CD8-positive, alpha-beta T cell (primary cell): ENCODE measurements at places on chromosomes 7 and 10.

DNA sequence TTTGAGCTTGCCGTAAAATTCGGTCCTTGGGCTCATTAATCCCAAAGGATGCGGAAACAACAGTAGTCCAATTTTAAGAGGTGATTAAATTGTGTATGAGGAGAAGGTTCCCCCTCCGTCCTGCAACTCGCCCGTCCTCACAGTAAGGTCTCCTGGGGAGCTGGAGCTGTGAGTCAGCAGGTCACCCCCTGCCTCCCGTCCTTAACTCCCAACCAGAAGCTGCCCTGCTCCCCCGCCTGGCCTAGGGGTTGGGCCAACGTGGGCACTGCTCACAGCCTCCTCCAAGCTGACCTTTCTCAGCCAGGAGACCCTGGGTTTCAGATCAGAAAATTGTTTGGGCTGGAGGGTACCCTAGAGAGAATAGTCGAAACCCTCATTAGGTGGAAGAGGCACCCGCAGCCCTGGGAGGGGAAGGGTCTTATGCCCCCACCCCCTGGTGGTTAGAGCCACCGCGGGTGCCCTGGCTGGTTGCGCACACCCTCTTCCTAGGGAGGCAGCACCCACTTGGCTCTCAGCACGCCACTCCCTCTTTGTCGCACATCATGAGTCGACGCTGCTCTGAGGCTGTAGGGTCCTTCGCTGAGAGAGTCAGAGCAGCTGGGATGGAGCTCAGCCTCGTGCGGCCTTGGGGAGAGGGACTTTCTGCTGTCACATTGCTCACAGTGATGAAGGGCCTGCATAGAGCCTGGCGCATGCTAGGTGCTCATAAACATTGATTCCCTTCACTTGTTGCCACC, 131.2 kb downstream of the TACC2 start:
- no peak for DNase-seq

DNA sequence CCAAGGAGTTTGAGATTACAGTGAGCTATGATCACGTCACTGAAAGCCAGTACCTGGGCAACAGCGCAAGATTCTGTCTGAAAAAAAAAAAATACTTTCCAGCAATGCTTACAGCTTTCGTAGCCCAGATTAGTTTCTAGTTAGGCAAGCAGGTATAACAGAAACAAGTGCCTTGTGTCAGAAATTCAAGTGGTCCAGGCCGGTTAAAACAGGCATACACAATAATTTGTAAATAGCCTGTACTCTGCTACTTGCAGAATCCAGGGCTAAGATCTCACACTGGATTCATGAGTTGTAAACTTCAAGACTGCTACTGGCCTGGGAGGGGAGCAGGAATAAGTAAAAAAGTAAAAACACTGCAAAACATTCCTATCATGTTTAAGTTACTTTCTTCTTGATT, 512.9 kb downstream of the IPMK start:
- no peak for DNase-seq

- DNase-seq, result no peak
Measured at GRCh38 chr7:3861386-3861785, 560.3 kb downstream of the SDK1 start.

DNA sequence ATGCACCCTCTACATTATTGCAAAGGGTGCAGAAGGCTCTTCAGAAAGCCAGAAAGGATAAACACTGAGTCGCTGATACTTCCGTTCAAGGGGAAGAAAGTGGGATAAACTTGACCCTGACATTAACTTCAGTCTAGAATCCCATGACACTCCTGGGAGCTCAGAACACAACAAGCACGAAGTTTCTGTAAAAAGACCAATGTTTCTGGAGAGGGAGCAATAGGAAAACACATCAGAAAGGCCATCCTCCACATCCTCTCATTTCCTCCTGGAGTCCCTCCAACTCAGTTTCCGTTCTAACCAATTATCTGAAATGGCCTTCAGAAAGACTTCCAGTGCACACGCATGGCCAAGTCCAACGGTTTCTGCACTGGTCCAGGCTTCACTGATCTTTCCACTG, 113.5 kb downstream of the SORBS1 start:
- DNase-seq, result no peak

- no peak for DNase-seq
Measured at GRCh38 chr7:82701949-82702348, 258.4 kb upstream of the CACNA2D1 start.

DNA sequence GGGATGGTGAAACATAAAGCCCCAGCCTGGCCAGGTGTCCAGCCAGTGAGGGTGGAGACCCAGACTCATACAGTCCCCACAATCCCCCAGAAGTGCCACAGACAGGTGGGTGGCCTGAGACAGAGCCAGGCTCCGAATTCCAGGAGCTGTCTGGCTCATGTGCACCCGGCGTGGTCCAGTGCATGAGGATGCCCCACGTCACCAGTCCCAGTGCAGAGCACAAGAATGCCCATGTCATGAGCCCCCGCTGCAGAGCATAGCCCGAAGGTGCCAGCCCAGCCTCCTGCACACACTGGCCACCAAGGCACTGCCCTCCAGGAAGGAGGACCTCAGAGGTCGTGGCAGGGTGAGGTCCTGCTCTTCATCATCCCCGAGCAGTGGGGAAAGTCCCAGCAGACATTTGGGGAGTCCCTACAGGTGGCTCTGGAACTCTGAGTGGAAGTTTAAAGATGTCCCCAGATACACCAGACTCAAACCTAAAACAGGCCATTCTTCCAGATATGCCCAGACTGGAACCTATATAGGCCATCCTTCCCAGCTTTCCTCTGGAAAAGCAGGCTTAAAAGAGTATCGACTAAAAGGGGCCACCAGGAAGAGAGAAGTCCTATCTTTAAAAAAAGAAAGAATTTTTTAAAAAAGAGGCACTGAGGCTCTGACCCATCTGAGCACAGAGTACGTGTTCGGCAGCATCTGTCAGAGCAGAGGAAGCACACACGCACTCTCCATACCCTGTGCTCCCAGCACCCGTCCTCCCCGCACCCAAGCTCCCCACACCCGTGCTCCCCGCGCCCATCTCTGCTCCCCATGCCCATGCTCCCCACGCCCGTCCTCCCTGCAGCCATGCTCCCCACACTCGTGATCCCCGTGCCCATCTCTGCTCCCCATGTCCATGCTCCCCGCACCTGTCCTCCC, 11.5 kb downstream of the DIP2C start:
- DNase-seq, result no peak

- no peak for DNase-seq
Measured at GRCh38 chr10:11007476-11008020, 10.1 kb upstream of the CELF2 start.

DNA sequence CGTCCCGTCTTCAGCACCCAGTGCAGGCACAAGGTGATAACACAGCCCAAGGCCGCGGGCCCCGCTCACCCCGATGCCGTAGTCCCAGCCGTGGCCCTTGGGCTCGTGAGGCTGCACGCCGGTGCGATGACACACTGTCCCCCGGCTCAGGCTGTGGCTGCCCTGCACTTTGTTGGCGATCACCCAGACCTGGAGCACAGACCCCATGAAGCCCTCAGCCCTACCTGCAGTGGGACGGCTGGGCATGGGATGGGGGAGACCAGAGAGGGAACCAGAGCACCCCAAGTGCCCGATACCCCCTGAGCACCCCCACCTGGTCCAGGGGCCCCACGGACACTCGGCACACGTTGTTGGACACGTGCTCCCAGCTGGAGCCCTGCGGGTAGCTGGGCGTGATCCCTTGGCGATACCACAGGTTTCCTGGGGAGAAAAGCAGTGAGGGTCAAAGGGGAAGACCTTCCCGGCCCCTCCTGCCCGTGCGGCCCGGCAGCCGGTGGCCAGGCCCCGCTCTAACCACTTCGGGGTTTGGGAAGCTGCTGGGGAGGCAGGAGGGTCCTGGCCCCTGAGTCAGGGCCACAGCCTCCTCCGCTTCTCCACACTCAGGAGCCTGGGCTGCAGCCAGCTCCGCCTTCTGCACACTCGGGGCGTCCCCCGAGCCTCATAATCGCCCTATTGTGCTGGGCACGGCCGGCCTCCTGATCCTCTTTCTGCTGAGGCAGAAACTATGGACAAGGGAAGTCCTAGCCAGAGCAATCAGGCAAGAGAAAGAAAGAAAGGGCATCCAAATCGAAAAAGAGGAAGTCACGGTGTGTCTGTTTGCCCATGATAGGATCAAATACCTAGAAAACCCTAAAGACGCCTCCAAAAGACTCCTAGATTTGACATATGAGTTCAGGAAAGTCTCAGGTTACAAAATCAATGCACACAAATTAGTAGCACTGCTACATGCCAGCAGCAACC, 6.7 kb downstream of the BHLHA15 start:
- no peak for DNase-seq

GRCh38 chr10:24790599-24790998, 66.9 kb upstream of the ARHGAP21 start:
- no peak for DNase-seq

DNA sequence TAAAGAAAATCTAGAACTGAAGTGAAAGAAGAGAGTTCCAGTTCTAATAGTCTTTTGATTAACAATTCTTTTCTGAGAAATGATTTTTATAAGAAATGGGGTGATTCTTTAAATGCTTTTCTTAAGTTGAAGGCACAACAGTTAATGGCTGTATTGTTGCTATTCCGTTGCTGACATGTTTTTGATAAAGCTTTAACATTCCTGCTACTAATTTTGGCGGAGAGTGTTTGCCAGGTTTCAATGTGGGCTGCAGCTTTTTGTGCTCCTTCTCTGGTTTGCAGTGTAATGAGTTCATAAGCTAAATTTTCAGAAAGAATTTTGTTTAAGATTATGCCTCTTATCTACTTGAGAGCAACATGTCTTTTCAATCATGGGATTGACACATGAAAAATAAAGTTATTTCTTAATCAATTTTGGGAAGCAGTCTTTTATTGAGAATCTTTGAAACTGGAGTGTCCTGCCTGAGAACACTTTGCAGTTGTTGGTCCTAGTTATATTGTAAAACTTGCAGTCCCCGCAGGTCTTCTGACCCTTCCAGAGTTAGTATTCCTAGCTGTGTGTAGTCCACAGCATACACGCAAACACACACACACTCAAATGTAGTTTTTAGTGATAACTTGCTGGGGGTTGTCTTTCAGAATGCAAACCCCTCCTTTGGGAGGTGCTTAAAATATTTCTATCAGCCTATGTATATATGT, 56.7 kb downstream of the COL17A1 start:
- DNase-seq, result no peak

DNA sequence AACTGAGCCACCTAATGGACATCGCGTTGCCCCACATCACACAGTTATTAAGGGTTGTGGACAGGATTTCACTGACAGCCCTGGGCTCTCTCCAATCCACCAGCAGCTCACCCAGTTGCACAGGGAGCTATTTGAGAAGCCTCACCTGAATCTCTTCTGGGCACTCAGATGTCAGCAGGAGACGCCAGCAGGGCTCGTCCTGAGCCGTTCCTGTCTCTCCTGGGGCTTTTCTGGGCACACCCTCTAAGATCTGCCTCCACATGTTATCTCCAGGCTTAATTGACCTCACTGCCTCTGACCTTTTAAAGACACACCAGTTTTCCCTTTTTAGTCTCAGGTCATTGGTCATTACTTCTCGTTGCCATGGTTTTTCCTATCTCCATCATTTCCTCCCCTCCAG, 63.0 kb downstream of the GRID1 start:
- DNase-seq, result no peak

DNA sequence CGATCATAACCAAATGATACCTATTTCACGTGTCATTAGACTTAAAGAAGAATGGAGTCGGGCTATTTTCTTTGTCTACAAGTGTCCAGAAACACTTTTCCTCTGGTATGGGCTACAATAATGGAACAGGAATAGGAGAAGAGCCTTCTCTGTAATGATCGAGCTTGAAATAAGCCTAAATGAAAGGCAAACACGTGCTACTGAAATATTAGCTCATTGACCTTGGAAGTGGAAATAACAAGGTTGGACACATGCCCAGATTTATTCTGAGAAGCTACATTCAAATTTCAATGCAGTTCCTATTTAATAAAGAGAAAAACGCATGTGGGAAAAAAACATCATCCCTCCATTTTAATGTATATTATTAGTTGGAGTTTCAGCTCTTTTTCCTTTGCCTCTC, 254.7 kb upstream of the PTER start:
- no peak for DNase-seq

- DNase-seq, result no peak
Measured at GRCh38 chr7:145698526-145699262, 417.9 kb upstream of the CNTNAP2 start.

DNA sequence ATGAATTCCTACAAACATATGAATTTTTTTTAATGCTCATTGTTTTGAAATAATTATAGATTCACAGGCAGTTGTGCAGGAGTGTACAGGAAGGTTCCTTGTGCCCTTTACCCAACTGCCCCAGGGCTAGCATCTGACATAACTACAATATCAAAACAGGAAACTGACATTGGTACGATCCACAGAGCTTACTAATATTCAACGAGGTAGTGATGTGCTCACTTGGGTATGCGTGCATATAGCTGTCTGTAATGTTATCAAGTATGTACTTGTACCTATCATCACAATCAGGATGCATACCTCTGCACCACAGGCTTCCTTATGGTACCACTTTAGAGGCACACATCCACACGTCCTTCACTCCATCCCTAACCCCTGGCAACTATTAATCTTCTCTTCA, 68.3 kb downstream of the BMS1 start:
- no peak for DNase-seq

DNA sequence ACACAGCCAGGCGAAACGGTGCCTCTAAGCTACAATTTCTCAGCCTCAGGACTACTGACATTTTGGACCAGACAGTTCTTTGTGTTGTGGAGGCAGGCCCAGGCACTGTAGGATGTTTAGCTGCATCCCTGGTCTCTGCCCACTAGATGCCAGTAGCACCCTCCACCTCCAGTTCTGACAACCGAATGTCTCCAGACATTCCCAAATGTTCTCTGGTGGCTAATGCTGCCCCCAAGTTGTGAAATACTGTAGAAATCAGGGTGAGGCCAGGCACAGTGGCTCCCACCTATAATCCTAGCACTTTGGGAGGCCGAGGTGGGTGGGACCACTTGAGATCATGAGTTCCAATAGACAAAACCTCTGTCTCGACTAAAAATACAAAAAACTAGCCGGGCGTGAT, 18.2 kb downstream of the HNRNPF start:
- DNase-seq, result no peak

DNA sequence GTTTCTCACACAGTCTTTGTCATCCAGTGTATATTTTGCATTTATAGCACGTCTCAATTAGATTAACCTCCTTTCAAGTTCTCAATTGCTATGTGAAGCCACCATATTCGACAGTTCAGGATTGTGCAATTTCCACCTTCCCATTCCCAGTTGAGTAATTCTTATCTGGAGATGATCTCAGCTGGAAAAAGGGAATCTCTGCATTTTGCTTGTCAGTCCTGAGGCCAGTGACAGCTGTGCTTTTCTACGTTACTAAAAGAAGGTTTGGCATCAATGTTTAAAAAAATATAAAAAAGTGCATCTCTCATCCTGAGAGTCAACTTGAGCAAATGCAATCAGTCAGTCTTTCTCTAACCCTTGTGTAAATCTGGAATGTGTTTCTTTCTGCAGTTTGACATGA, 247.7 kb downstream of the PRKG1 start:
- DNase-seq, result no peak

- no peak for DNase-seq
Measured at GRCh38 chr10:59752278-59752940, 846 bp downstream of the MRLN start.

GRCh38 chr7:146131701-146132100, 15.1 kb downstream of the CNTNAP2 start:
- no peak for DNase-seq

GRCh38 chr7:125119559-125120115, 190.0 kb upstream of the POT1 start:
- DNase-seq, result no peak

GRCh38 chr10:122127943-122128342, 139.0 kb downstream of the TACC2 start:
- DNase-seq, result no peak
